Activated CD4-positive, alpha-beta T cell treated with anti-CD3 and anti-CD28 coated beads, Interleukin-2, amount 50 U/mL, for 16 hours (primary cell): ENCODE measurements at places on chromosomes 16 and 17.
A peak's percentile ranks its signal among the peaks of the same experiment; 100 is the strongest.

DNA sequence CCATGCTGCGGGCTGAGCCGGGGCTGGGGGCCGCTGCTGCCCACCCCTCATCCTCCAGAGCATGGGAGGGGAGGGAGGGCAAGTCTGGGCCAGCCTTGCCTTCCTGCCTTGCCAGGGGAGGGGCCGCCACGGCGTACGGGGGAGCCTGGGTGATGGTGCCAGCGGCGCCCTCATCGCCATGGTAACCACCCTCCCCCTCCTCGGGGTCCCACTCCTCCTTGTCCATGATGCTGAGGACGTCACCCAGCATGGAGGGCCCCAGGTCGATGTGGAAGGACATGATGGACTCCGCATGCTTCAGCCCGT lies 23.9 kb upstream of the CPSF4L start:
- no peak for DNase-seq

- no peak for DNase-seq
Measured at GRCh38 chr17:77217566-77217965, 76.8 kb downstream of the SEC14L1 start.

DNA sequence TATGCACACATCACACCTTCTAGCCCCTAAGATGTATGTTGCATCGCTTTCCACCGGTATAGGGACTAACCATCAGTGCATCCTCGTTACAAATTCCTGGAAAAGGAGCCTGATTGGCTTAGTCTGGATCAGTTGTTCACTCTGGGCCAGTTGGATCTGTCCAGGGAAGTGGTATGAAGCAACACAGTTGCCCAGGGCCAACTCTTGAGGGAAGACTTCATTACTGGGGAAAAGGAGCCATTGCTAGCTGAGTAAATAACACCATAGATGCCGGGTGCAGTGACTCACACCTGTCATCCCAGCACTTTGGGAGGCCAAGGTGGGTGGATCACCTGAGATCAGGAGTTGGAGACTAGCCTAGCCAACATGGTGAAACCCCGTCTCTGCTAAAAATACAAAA lies 275.2 kb upstream of the RBFOX1 start:
- no peak for DNase-seq

GRCh38 chr16:53053967-53054669 lies 673 bp upstream of the CHD9 start:
- peak; percentile 26 for DNase-seq

- no peak for DNase-seq
Measured at GRCh38 chr17:10155371-10156076, 42.9 kb downstream of the GAS7 start.

- no peak for DNase-seq
Measured at GRCh38 chr16:69818891-69819545, 56.9 kb downstream of the WWP2 start.

DNA sequence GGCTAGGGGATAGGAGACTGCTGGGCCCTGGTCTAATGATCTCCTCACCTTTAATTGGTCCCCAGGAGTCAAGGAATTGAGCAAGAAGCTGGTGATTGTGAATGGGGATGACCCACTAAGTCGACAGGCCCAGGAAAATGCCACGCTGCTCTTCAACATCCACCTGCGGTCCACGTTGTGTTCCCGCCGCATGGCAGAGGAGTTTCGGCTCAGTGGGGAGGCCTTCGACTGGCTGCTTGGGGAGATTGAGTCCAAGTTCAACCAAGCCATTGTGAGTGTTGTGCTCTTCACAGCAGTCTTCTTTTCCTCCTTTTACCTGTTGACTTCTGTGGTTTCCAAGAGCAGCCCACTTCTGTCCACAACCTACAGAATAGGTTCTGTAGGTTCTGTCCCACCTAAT lies 19.4 kb downstream of the POLR2A start:
- DNase-seq, result no peak

DNA sequence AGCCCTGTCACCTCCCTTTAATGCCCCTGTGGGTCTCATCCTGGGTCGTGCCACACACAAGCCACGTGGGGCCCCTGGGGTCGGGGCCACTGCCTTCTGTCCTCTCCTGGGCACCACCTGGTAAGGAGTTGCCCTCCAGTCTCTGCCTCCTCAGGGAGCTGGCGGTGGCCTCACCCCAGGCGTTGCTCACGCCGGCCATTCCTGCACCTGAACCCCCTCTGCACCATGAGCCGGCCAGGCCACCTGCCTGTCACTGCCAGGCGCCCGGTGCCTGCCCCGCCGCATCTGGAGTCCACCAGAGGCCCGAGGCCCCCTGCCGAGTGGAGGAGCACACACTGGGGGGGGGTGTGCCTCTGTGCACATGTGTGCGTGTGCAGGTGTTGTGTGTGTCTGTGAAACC lies 10.4 kb downstream of the NHERF2 start:
- no peak for DNase-seq
